ENCODE measurements at places on chromosomes 5 and 9. TPM values are rescaled to one million over a fixed set of nuclear protein-coding genes. Genes with fewer than 3 reads are reported as not detected.

DIPK1B gene
- total RNA-seq, result not detected

DNA sequence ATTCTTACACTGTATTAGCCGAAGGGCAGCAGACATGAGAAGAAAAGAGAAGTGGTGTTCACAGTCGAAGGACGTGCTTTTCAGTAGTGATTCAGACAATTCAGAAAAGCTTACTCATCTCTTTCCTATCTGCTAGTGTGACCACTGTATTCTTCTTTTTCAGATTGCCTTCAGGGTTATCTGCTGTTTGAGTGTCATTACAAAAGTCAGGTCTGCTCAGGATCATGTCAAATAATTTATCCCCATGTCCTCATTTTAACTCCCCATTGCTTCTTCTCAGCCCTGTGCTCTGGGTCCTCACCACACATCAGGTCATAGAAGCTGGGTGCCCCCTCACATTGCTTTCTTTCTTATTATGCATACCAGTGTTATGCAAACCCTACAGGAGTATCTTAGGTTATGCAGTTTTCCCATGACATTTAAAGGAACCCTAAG, 394.0 kb downstream of the CETN3 start:
- DNase-seq, result no peak

DNA sequence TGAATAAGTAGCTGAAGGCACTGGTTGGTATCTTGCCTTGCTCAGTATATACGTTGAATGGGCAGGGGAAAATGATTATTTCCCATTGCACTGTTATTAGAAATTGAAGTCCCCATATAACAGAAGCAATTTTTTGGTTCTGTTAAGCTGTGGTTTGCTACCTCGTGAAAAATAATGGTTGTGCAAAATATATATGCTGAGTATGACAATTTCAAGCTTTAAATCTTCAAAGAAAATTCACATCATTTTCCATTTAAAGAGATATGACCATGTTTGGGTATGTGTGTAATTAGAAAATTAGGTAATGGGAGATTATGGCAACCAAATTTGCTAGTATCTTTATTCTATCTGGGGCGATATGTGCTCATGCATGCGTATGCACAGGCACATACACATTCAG, 139.8 kb downstream of the DMAC1 start:
- DNase-seq, result no peak

- DNase-seq, result no peak
Measured at GRCh38 chr9:36738318-36738976, 165.8 kb downstream of the MELK start.

Data from activated naive CD8-positive, alpha-beta T cell treated with anti-CD3 and anti-CD28 coated beads for 36 hours (primary cell).